ENCODE measurements at places on chromosomes 7 and 10.

- no peak for DNase-seq
These were observed 14.9 kb downstream of the DLG5 start for GRCh38 chr10:77911535-77912123.

DNA sequence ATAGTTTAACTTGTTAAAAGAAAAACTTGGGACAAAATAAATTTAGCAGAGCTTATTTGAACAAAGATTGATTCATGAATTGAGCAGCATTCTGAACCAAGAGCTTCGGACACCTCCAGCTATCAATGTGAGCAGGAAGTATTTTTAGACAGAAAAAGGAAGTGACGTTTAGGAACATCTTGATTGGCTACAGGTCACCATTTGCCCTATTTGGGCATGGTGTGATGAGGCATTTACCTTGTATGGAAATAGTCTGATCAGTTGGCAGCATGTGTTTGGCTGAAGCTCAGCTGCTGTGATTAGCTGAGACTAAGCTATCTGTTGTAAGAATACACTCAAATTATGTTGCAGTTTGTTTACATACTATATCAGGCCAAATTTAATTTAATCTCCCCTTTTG is 185.1 kb downstream of the ATRNL1 start:
- no peak for DNase-seq

DNA sequence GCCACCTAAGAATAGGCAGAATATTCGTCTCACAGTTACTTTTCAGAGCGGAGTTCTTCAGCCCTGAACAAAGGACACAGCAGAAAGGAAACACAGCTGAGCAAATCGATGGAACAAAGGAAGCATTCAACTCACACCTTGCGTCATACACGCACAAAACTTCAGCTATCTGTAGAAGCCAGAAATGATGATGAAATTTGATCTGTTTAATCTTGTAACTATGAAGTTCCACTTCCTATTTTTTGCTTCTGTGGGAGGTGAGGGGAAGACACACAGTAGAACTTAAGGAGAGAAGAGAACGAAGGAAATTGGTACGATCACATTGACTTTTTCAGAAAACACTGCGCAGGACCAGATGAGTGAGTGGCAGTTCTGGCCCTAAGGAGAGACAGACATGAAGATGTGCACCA is 26.2 kb downstream of the FAM171A1 start:
- no peak for DNase-seq

- DNase-seq, result no peak
These were observed 1.0 kb upstream of the LYZL2 start for GRCh38 chr10:30630571-30630970.

GRCh38 chr10:131102676-131103075 is 208.8 kb downstream of the TCERG1L start:
- DNase-seq, result no peak
